ENCODE measurements at places on chromosomes 7 and 10.

DNA sequence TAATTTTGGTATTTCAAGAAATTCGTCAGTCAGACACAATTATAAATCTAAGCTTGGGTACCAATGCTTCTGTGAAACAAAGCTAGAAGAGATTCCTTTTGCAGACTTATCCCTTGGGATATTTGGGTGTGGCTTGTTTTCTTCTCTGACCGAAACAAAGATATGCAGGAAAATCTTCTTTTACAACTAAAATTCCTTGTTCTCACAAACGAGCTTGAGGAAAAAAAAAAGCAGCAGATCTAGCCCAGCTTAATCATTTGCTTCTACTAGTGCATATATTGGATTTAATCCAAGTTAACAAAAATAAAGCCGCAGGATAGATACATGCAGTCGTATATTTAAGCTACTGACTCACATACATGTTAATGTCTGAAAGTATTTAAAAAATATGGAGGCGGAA is 104.2 kb downstream of the PRTFDC1 start:
- no peak for DNase-seq

DNA sequence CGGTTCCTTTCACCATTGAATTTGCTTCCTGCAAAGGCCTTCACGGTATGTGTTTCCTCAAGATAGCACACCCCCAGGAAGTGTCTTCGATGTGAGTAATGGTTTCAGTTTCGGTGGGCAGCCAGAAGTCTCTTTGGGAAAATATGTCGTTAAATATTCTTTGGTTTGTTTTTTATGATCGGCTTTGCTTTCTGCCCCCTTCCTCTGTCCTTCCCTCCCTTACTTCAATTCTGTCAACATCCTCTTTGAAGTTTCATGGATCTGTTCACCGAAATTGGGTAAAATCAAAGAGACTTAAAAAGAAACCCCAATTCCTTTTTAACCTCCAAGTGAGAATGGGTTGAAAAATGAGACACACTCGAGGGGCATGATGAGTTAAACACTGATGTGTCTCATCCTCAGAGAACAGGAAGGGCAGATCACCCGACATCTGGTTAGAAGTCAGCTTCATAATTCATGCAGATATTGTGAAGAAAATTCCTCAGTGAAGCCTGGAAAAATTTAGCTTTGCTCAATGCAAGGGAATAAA is 170.8 kb upstream of the HABP2 start:
- DNase-seq = no peak

GRCh38 chr10:75505840-75506506 is 74.5 kb downstream of the LRMDA start:
- DNase-seq = no peak

DNA sequence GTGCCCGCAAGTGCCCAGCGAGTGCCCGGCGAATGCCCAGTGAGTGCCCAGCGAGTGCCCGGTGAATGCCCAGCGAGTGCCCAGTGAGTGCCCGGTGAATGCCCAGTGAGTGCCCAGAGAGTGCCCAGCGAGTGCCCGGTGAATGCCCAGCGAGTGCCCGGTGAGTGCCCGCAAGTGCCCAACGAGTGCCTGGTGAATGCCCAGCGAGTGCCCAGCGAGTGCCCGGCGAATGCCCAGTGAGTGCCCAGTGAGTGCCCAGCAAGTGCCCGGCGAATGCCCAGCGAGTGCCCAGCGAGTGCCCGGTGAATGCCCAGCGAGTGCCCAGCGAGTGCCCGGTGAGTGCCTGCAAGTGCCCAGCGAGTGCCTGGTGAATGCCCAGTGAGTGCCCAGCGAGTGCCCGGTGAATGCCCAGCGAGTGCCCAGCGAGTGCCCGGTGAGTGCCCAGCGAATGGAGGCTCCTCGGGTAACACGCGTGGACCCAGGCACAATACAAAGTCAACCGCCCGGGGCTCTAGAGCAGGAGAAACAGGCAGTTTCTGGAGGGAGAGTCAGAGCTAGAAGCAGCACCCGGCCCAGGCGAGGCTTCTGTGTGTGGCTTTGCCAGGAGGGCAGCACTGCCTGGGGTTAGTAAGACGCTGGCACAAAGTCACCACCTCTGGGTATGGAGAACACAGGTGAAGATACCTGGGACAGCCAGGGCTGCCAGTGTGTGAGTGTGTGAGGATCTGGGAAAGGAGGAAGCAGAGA is 38.2 kb upstream of the CFAP46 start:
- DNase-seq = no peak

DNA sequence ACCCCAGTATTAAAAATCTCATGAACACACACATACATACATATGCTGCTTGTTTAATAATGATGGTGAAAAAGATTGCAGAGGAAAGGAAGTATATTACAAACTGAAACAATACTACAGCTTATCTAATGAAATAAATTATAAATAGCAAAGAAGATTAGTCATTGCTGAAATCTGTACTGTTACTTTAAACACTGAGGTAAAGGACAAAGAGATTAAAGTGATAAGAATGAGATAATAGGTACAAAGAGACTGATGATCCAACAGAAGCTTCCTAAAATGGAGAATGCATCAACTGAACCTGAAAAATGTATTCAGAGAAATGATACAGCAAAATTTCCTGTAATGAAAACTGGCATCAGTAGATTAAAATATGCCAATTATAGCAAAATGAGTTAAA is 91.5 kb upstream of the KCND2 start:
- DNase-seq = no peak

GRCh38 chr10:69666756-69667155 is 36.7 kb downstream of the FAM241B start:
- no peak for DNase-seq

DNA sequence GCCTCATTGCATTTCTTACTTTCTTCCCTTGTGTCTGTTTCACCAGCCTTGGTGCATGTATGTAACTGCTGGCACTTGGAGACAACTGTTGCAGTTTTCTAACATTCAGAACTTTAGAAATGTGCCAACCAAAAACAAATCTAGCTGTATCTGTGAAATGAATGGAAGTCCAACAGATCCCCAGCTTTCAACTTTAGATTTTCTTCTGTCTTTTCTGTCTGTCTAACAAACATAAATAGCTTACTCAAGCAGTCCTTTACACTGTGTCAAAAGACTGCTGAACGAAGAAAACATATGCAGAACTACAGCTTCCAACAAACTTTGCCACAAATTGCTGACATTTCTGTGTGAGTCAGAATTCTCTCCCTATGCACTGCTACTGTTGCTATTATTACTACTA is 30.9 kb downstream of the SORCS1 start:
- DNase-seq = no peak

GRCh38 chr7:46206476-46207060 is 285.5 kb upstream of the IGFBP3 start:
- DNase-seq = no peak

DNA sequence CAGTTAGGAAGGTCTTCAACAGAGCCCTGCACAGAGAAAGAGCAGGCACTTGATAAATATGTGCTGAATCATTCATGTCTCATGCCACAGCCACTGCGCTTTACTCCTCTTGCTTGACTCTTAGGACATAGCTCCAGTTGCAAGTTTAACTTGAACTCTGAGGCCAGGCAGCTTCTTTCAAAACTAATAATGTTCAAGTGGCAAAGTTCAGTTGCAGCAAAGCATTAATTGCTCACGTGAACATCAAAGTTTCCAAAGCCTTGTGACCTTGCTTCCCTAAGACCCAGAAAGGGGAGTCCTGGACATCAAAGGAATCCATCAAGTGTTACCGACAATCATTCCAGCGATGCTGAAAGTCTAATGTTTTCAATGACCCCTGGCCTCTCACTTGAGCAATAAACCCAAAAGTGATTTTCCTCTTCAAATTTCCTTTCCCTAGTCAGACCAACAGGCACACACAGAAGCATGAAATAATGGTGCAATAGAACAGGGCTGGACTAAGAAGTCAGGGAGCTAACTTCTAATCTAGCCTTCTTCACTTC is 21.8 kb upstream of the TECTB start:
- no peak for DNase-seq

All from amygdala (tissue), 56 donors.